SJSA1 (cell line): ENCODE measurements at places on chromosomes 6 and 20. TPM values are rescaled to one million over a fixed set of nuclear protein-coding genes. Genes with fewer than 3 reads are reported as not detected.

Gene CCN6
- not detected in 2 replicates for total RNA-seq

Gene FAXC
- total RNA-seq, result 10.5 and 20.5 TPM in 2 replicates

DNA sequence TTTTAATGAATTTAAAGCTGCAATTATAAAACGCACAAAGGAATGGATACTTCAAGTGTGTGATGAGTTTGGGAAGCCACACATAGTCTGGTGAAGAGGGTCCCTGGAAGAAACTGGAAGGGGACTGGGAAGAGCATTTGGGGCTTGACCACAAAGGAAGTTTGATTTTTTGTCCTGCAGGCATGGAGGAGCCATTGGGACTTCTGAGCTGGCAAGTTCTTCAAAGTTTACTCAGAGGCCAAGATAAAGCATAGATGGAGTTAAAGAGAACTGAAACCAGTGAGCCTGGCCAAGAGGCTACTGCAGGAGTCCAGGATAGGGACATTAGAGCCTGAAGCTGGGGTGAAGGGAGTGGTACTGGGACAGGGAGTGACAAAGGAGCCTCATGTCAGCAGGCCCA lies 95.0 kb downstream of the AIG1 start:
- DNase-seq, result no peak

Gene EFCAB8
- 0.06 and 0.08 TPM in 2 replicates for total RNA-seq

DNA sequence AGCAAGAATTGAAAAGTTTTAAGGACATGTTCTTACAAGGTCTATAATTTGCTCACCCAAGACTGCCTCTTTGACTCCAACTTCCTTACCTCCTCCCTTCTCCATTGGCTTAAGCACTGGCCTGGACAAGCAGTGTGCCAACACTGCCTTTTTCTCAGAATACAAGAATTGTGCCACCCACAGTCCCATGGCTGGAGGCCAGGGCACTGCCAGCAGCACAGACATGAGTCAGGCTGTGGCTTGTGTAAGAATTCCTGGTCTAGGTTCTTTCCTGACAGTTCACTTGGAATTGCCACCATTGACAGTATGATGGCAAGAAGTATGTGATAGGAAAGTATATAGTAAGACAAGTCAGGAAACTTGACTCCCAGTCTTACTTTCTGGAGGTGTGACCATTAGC lies 202.7 kb upstream of the MARCKS start:
- peak; percentile 87 for DNase-seq

- DNase-seq, result no peak
These were observed 108.5 kb downstream of the SYCP2 start for GRCh38 chr20:59824711-59825562.

- DNase-seq, result no peak
These were observed 440.0 kb upstream of the HSF2 start for GRCh38 chr6:121959501-121959900.

DNA sequence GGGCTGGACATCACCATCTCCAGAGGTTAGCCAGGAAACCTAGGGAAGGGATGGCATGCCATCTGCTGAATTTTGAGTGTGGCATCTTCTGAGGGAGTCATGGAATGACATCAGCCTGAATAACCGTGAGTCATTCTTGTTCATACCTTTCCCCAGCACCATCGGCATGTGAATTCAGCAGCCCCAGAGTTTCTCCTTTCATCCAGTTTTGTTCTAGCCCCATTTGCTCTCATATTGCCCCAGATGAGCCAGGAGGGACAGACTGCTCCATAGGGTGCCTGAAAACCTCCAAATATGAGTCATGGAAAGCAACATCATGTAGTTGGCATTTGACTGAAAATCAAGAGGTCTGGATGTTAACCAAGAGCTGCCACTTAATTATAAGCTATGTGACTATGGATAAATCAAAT lies 219.2 kb upstream of the SGK1 start:
- DNase-seq, result peak; percentile 77

Gene GRM4
- total RNA-seq, result not detected in 2 replicates

Gene CLPSL1
- not detected in 2 replicates for total RNA-seq

Gene SLC52A3
- total RNA-seq, result not detected in 2 replicates

Gene DDX43
- not detected in 2 replicates for total RNA-seq

DNA sequence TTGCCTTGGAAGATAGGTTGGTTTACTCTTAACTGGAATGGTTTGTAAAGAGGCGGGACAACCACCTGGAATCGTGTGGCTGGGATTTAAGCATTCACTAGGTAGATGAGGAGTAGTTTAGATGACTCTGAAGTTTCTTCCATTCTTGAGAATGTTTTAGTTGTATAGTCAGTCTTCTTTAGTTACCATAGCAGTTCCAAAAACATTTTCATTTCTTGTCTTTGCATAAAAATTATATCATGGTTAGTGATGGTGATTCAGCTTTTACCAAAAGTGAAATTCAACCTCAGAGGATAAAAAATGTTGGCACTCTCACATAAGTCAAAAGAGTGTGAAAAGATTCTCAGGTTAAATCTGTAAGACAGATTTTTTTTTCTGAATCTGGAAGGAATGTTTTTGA lies 70.3 kb downstream of the SMAP1 start:
- no peak for DNase-seq

Gene CTAGE9
- 0.26 TPM in 1 of 2 replicates, not detected in the other for total RNA-seq

Gene RIPPLY2
- total RNA-seq, result not detected in 2 replicates

DNA sequence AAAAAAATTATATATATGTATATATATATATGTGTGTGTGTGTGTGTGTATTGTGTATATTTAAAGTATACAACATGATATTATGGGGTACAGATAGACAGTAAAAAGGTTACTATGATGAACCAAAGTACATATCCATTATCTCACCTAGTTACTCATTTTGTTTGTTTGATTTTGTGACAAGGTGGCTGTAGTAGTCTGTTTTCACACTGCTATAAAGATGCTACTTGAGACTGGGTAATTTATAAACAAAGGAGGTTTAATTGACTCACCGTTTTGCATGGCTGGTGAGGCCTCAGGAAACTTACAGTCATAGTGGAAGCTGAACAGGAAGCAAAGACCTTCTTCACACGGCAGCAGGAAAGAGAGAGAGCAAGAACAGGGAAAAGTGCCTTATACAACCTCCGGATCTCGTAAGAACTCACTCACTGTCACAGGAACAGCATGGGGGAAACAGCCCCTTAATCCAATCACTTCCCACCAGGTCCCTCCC lies 30.2 kb upstream of the DACT2 start:
- no peak for DNase-seq

DNA sequence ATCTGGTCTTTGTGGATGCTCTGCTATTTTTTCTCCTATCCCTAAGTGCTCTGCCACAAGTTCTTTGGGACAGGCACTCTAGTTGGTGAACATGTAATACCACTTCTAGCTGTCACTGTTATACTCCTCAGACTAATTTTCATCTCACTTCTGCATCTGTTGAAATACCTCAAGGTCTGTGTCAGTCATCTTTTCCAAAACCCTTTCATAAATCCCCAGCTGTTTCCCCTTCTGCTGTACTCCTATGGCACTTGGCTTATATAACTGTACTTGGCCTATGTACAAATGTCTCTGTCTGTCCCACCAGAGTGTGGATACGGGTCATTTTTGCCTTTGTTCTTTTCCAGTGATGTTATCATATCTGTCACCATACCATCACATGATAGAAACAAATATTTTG lies 124.2 kb downstream of the FHL5 start:
- DNase-seq, result no peak

DNA sequence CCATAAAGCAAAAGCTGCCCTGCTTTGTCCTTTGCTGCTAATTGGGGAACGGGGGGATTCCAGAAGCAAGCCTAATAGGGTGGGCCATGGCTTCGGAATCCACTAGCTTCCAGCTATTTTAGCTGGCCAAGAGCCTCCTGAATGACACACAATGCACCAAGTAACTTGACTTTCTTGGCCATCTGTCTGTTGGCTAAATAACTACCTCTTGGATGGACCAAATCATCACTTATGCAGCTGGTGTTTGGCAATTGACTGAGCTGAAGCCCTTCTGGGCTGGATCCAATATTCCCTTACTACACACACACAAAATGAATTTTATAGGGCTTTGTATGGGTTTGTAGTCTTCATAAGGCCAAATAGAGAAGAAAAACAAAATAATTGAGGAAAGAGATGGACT lies 8.8 kb upstream of the CBLN4 start:
- DNase-seq, result no peak

- no peak for DNase-seq
These were observed 67.2 kb downstream of the SLC22A1 start for GRCh38 chr6:160188773-160189172.

DNA sequence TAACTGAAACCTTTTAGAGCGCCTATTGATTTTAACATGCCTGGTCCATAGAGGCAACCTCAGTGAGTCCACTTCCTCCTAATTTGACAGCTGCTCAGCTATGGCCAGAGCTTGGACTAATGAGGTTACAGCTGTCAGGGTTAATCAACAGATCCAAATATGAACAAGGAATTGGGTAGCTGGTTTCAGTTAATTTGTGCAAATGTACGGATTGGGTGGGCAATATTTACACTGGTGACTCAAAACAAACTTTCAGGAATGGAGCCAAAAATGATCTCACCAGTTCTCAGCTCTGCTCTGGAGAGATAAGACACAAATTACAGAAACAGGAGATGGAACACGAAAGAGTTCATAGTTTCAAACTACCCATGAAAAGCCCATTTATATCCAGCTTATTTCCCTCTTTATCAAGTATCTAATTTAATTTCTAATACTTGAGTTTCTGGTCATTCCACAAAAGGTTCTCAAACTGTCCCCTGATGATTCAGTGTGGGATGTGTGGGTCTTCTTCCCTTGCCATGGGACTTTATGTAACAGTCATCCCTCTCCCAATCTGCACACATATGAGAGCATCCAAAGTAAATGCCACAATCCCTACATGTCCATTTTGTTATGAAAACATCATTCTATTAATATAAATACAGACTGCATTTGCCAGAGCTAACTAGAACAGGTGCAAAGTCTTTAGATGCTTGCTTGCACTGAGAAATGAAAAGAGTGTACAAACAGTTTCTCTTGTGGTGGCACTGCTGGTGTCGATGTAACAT lies 149.9 kb downstream of the RPS12 start:
- DNase-seq, result no peak

DNA sequence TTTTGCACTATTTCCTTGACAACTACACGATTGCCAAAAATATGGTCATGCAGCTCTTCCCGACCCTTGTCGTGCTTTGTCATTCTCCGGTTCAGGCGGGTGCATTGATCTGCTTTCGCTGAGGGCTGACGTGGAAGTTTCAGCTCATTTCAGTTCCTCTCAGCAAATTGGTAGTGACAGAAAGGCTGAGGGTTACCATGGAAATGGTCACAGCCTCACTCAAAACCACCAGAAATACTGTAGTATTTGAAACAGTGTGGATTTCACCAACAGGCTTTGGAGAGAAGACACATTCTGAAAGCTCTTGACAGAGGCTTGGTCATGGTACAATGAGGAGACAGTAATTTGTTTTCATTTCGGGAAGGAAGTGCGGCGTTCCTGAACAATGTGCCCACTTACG lies 99.7 kb upstream of the EXOC2 start:
- no peak for DNase-seq

DNA sequence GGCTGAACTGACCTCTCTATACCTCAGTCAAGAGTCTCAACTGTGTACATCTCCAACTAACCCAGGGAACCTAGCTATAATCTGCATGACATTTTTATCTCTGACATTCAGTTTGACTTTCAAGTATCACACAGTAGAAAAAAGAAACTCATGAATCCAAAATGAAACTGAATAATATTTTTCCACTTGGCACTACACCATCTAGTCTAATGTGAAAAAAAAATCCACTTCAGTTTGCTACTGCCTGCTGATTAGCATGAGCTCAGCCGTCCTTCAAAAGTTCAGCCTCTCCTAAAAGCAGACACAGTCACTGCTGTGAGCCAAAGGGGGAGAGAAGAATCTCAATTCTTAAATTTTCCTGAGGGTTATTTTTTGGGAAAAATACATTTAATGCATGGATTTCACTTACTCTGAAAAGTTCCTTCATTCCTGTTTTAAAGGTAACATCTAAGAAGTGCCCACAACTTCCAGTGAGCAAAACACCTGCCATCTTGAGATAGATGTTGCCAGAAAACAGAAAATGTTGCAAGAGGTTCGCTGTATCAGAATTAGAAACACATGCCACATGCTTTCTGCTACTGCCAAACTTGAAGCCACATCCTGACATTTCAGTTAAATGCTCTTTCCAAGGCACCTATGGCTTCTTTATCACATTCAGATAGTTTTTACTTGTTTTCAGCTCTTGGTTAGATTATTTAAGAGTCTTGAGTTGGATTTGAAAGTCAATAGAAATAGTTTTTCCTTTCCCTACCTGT lies 95.4 kb downstream of the MKKS start:
- DNase-seq, result no peak

- DNase-seq, result no peak
These were observed 81.2 kb upstream of the CCN6 start for GRCh38 chr6:111972745-111973117.

DNA sequence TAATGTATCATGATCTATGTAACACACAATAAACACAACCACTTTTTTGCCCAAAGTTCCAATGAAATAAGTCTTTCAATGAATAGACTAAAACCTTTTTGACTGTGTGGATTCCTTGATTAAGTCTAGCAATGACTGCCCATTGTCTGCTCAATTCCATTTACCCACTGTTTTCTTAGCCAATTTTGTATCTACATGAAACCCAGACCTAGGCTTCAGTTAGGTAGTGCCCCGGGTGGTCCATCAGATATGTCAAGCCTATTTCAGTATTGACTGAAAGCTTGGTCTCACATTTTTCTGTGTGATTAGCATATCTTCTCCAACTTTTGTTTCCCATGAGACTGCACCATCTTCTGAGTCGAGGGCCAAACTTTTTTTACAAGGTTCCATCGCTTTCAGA lies 615.0 kb downstream of the C6orf118 start:
- DNase-seq, result no peak

- DNase-seq, result no peak
These were observed 178.1 kb upstream of the MOCS1 start for GRCh38 chr6:40112350-40112749.

DNA sequence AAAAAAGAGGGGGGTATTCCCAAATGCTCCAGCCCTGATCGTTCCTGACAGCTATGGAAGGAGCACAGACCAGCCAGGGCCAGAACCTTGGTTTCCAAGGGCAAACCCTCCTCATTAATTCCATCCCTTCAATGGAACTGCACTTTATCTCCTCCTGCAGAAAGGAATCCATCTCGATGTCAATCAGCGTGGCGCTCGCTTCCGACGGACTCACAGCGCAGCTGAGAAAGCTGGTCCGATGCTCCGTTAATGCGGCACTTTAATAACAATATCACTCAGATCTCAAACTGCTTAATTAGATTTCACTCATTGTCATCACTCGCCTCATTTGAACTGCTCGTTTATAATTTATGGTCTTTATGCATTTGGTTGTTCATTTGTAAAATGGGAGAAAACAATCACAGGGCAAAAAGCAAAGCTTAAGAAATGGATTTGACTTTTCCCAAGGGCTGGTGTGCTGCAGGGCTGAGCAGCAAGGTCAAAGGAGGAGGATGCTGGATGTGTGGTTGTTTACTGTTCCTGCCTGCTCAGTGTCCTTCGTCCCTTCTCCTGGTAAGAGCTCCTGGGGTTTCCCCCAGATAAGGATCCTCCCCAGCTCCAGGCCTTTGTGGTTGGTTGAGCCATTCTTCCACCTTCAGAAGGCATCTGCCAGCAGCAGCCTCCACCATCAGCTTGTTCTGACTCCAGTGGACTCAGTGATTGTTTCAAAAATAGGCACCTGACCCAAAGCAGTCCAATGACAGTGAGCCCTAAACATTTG lies 152.7 kb downstream of the ANKRD60 start:
- peak; percentile 30 for DNase-seq

- DNase-seq, result no peak
These were observed 773.3 kb upstream of the DEFB115 start for GRCh38 chr20:30484009-30484748.

GRCh38 chr6:118387921-118388701 lies 160.0 kb upstream of the PLN start:
- DNase-seq, result peak; percentile 54

- no peak for DNase-seq
These were observed 14.0 kb downstream of the TSPYL4 start for GRCh38 chr6:116239856-116240255.
